NCI-H2227 treated with DMSO at 0.1 percent for 48 hours (cell line): ENCODE measurements at places on chromosomes 2 and 18.

- no peak for DNase-seq
Measured at GRCh38 chr18:72056171-72056570, 488.0 kb downstream of the CBLN2 start.

GRCh38 chr2:15556311-15556930 is 4.7 kb downstream of the NBAS start:
- no peak for DNase-seq

GRCh38 chr2:102657770-102658169 is 38.4 kb downstream of the SLC9A2 start:
- DNase-seq = no peak

DNA sequence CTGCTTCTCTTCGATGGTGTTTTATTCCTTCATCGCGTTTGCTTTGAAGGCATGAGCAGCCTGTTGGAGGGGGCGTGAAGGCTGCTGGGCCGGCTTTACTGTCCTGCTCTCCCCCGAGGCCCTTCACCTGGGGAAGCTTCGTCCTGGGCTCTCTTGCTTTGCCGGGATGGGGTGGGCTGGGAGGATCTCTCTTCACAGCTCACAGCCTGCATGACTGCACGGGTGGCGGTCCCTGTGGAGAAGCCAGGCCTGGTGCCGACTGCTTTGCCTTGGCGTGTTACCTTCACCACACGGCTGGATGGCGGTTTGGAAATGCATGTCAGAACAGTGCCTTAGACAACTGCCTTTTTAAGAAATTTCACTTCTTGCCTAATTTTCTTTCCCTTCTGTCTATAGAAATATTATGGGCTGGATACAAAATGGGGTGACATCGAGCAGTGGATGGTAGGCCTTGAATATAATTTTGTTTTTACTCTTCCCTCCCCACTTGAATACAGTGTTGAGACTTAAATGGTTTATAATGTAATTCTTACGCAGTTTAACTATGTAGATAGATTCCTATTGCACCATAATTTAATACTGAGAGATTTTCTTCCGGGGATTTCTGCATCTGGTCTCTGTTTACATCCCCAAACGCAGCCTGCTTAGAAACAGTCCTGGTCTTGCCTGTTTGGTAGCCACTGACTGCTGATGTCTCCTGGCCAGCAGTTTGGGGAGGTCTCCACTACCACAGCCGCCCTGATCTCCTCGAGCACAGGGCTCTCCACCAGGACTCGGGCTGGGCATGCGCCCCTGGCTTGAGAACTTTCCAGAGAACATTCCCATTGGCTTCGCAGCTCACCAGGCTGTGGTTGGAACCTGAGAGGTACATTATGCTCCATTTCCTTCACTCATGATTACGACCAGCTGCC is 81.0 kb upstream of the RBM44 start:
- DNase-seq = no peak

GRCh38 chr2:31088504-31089195 is 49.6 kb downstream of the GALNT14 start:
- DNase-seq = no peak

GRCh38 chr18:22349966-22350365 is 67.7 kb downstream of the CTAGE1 start:
- DNase-seq = no peak

GRCh38 chr2:64757126-64757525 is 103.4 kb upstream of the SERTAD2 start:
- no peak for DNase-seq

- no peak for DNase-seq
Measured at GRCh38 chr18:50729986-50730385, 89.8 kb downstream of the MRO start.

- no peak for DNase-seq
Measured at GRCh38 chr2:7866825-7867224, 815.0 kb upstream of the ID2 start.

DNA sequence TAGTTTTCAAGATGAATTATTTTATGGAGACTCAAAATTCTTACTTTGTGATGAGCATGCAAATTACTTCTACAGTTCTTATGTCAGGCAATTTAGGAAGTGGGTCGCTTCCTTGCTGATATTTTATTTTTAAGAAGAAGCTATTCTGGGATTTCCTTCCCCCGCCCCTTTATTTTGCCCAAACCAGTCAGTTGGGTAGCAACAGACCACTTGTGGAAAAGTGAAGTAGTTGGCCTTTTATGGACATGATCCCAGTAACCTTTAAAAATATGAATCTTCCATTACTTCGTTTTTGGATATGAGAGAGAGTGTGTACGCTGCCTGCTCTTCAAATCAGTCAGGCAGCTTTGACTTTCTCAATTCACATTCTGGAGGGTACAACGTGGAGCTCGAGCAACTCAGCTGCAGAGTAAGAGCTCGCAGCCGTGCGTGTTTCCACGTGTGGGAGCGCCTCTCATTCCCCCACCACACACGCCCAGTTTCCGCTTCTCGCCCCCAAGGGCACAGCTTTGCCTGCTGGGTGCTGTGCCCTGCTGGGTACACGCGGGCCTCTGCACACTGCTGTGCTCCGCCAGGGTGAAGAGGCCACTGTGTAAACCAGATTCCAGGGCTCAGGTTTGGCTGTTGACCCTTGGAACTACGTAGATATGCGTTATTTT is 92.6 kb downstream of the ITGB1BP1 start:
- no peak for DNase-seq

- DNase-seq = no peak
Measured at GRCh38 chr2:28161466-28161865, 231.2 kb upstream of the FOSL2 start.

DNA sequence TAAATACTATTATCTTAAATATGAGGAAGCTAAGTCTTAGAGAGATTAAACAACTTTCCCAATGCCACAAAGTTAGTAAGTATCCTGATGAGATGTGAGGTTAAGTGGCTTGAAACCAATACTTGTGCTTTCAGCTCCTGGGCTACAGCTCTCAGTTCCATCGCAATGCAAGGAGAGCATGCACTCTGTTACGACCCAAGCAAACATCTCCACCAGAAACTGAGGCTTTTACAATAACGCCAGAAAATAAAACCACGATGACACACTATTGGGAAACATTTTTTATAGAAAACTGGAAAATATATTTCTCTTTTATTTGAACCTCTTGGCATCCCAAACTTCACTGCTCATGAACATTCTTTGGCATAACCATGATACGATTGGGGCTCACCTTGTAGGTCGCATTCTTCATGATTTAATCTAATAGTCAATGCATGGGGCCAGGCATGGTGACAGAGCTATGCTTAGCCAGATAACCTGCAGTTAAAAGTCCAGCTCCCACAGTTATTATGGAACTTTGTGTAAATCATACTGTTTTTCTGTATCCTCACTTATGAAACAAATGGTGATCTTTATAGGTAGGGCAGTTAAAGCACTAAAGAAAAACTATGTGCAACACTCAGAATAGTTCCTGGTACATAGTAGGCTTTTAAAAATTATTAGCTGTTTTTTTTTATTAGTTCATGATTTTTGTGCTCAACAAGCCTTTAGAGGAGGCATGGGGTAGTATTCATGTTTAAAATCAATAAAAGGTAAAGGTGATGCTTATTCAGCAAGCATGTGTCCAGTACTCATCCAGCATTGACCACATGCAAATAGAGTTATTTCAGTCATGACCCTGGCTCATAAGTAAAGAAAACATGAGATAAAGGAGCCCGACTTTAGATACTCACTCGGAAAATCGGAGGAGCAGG is 238.3 kb upstream of the TRIB2 start:
- no peak for DNase-seq

DNA sequence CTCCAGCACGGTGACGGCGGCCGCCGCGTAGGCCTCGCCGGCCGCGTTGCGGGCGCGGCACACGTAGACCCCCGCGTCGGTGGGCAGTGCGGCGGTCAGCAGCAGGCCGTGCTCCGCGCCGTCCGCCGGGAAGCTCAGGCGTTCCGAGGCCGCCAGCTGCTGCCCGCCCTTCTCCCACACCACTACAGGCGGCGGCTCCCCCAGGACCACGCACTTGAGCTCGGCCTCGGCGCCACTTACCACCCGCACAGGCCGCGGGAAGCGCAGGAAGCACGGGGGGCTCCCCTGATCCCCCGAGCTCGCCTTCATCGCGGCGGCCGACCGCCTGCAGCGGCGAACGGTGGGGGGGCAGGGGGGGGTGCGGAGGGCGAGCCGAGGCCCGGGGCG is 422 bp downstream of the OBSL1 start:
- no peak for DNase-seq

GRCh38 chr2:85278361-85278760 is 49.4 kb downstream of the TGOLN2 start:
- DNase-seq = no peak

- DNase-seq = no peak
Measured at GRCh38 chr2:2743164-2743571, 412.1 kb upstream of the MYT1L start.

DNA sequence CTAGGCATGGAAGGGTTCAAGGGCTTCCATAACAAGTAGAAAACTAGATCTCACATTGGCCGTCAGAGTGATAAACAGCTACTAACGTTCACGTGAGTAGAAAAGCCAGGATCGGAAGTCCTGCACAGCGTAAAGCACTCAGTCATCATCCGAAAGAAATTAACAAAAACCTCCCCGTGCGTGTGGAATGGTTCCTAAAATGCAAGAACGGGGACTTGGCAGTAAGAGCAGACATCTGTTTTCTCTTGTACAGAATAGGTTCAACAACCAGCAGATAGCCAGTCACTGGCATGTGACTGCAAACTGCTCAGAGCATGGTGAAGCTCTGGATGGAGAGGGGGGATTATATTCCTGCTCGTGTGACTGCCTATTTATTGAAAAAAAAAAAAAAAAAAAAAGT is 106.9 kb upstream of the ITGB6 start:
- no peak for DNase-seq

- no peak for DNase-seq
Measured at GRCh38 chr18:32896776-32897547, 124.1 kb upstream of the KLHL14 start.

- peak; percentile 96 for DNase-seq
Measured at GRCh38 chr2:162172802-162173370, 20.8 kb upstream of the GCG start.

GRCh38 chr2:1655461-1655860 is 88.9 kb downstream of the PXDN start:
- no peak for DNase-seq

DNA sequence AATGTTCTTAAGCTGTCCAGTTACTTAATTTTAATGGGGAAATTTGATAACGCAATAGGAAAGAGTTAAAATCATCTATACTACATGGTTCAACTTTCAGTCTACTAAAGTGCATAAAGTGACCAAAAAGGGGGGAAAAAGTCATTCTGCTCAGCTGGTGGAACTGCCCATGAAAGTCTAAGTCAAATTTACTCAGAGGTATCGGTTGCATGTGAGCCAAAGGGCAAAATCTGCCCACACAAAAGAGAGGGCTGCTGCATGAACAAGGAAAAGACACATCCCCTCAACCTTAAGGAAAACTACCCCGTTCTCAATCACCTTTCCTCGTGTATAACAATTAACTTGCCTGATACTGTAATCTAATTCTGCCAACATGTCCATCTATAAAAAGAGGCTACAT is 126.1 kb downstream of the TCF4 start:
- no peak for DNase-seq

DNA sequence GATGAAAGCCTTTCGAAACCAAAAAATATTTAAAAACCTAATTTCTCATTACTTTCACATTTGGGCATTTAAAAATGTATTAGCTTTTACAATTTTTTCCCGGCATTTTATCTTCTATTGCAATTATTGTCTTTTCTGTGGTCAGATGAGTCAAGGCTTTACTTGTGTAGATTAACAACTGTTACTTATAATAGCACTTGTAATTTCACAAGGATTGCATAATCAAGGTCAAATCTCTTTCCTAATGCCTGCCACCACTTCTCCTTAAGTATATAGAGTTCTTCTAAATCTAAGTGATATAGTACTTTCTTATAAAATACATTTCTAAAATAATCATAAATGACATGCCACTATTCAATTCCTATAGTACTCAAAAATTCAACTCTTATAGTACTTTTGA is 67.2 kb downstream of the SLC8A1 start:
- DNase-seq = no peak
